ENCODE measurements at places on chromosomes 16 and 17.

GRCh38 chr17:8192070-8192815 is 2.3 kb upstream of the BORCS6 start:
- peak; percentile 95 for DNase-seq

GRCh38 chr16:22300427-22301071 is 3.3 kb downstream of the POLR3E start:
- DNase-seq, result peak; percentile 66

DNA sequence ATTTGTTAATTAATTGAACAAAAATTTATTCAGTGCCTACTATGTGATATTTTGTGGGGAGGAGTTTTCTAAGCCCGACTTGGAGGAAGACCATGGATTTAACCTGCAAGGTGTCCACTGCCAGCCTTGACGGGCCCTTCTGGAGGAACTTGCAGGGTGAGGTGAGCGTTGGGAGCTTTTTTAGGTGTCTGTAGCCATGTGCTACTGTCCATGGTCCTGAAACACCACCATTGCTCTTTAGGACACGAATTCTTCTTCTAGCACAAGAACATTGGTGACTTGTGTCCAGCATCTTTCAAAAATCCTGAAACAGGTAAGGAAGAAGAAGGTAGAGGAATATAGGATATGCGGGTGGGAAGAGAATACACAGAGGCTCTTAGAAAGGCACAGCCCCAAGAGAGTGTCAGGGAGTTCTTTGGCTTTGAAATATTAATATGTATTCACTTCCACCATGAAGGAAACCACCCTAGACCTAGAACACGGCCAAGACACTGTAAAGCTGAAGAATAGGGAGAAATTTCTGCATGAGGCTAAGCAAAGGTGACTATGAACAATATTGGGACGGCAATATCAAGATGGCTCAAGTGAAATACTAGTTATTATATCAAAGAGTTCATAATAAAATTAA is 27.9 kb upstream of the OR4D1 start:
- DNase-seq, result no peak

DNA sequence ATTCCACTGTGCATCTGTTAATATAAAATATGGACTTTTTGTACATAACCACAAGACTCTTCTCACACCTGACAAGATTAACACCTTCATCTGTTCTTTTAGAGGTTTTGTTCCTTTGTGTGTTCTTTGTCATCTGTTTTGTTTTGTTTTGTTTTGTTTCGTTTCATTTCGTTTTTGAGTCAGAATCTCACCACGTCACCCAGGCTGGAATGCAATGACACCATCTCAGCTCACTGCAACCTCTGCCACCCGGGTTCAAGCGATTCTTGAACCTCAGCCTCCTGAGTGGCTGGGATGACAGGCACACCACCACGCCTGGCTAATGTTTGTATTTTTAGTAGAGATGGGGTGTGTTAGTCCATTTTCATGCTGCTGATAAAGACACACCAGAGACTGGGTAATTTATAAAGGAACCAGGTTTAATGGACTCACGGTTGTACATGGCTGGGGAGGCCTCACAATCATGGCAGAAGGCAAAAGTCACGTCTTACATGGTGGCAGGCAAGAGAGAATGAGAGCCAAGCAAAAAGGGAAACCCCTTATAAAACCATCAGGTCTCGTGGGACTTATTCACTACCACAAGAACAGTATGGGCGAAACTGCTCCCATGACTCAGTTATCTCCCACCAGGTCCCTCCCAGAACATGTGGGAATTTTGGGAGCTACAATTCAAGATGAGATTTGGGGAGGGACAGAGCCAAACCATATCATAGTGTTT is 22.3 kb downstream of the C16orf90 start:
- no peak for DNase-seq

DNA sequence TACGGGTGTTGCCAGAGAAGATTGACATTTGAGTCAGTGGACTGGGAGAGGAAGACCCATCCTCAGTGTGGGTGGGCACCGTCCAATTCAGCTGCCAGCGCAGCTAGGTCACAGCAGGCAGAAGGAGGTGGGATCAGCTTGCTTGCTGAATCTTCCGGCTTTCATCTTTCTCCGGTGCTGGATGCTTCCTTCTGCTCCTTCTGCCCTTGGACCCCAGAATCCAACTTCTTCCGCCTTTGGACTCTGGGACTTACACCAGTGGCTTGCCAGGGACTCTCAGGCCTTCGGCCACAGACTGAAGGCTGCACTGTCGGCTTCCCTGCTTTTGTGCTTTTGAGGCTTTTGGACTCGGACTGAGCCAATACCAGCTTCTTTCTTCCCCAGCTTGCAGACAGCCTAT is 46.1 kb upstream of the RPL38 start:
- no peak for DNase-seq

DNA sequence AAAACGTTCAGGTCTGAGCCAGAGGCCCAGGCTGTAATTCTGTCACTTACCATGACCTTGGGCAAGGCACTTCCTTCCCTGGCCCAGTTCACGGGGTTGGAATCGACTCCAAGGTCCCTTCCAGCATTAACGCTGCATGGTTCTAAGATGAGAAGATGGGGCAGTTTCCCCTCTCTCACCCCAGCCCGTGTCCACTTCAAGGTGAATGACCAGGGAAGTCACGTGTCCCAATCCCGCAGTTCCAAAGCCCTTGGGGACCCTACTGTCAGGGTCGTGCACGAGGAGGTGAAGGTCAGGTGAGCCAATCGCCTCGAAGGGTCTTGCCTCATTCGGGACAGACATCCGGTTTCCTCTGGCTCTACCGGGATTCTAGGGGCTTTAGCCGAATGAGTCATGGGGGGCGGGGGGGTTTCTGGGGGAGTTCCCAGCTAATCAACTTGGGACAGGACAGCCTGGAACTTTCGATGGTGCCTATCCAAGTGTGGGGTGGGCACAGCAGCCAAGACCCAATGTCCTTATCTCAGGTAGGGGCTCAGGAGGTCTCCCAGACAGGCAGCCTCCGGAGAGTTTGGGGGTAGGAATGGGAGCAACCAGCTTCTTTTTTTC is 762 bp upstream of the CSF3 start:
- no peak for DNase-seq

DNA sequence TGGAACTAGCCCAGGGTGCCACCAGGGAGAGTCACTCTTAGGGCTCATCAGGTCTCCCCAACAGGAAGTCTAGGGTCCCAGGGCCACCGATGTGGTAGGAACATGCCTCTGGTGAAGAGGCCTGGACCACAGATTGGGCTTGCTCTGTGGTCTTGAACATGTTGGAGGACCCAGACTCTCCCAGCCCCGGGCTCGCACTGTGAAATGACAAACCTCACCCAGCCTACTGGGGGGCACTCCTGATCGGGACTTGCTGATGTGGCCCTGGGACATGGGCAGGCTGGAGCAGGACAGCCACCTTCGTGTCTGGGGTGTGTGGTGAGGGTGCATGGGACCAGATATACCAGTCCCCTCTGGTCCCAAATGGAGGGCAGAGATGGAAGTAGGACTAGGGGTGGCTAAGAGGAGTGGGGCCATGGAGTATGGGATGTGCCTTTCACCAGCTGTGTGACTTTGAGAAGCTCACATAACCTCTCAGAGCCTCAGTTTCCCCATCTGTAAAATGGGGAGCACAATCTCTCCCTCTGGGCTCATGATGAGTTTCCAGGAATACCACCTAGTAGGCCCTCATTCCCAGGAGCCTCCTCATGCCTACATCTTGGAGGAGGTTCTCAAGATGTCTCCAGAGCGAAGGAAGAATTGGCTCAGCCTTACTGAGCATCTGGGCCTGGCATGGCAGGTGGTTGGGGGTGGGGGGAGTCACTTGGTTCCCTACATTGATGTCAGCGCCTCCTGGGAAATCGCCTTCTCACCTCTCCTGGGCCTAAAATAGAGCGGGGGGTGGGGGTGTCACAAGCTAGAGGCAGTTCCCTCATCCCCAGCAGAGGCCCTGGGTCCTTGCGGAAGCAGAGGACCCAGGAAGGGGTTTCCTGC is 1.5 kb upstream of the ADAM11 start:
- no peak for DNase-seq

DNA sequence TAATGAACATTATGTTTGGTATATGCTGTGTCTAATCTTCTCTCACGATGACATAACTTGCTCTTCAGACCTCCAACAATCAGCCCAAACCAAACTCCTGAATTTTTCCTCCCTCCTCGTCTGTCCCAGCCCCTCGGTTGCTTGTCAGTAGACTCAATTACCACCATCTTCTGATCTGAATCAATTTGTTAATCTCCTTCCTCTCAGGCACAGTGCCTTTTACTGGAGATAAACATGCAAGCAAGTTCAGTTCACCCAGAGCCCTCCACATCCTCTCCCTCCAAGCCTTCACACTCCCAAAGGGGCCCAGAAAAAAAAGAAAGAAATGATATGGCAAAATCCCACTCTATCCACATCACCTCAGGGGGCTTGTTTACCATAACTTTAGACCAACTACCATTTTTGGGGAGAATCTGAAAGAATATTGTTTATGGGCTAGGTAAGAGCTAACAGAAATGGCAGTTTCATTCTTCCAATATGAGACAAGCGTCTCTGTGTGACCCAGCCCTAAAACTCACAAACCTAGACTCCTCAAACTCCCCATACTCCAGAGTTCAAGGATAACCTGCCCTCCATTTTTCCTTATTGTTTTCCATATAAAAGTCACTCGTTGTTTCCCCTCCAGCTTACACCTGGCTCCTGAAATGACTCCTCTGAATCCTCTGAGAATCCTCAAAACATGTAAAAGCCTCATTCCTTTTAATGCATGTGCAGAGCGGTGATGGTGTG is 1.5 kb downstream of the TEX2 start:
- no peak for DNase-seq

- no peak for DNase-seq
These were observed 47.2 kb upstream of the SLC47A1 start for GRCh38 chr17:19486351-19487023.

DNA sequence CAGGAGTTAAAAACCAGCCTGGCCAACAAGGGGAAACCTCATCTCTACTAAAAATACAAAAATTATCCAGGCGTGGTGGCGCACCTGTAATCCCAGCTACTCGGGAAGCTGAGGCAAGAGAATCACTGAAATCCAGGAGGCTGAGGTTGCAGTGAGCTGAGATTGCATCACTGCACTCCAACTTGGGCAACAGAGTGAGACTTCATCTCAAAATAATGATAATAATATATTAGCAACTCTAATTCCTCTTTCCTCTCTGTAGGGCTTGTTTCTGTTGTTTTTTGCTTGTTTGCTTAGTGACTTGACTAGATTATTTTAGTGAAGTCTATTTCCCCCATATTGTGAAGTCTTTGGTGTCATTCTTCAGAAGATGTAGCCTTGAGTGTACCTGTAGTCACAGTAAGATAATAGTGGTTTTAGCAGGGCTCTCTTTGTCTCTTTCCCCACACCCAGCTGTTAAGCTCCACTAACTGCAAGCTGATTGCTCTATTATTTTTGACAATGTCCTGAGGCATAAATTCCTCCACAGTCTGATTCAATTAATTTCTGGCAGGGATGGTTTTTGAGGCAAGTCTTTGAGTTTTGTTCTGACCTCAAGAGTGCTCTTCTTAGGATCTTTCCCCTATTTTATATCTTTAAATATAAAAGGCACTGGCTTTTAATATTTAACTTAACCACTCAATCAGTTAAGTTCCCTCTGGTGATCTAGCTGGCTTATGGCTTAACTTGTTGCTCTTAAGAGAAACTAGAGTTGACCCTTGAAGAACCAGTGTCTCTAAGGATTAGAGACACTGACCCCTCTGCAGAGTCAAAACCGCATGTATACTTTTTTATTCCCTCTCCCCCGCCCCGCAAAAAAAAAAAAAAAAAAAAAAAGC is 18.6 kb upstream of the TNFSF12 start:
- DNase-seq, result no peak

DNA sequence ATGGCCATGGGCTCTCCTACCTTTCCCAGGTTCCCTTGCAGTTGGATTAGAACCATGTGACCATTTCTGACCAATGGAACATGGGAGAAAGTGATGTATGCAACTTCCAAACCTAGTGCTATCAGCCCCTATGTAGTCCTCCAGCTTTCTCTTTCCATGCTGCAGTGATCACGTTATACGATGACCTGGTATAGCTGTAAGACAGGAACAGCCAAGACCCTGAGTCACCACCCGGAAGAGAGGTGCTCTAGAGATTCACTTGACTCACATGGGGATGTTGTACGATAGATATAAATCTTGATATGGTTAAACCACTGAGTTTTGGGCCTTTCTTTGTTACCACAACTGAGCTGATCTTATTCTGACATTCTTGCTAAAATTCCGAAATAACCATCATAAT is 65.1 kb downstream of the NOG start:
- DNase-seq, result no peak

DNA sequence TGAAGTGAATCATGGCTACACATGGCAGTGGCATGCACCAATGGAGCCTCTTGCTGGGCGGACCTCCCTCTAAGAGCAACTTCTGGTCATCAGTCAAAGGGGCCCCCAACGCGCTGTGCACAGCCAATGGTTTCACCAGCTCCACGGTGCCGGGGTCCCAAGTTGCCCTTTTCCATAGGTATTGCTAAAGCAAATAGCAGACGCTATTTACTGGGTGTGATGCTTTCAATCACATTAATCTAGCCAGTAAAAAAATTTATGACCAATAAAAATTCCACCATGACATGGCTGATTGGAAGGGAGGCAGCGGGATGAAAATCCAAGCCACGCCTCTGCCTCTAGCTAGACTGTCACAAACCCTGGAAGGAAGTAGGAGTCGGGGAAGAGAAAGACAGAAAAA is 680.3 kb upstream of the SOX9 start:
- no peak for DNase-seq

DNA sequence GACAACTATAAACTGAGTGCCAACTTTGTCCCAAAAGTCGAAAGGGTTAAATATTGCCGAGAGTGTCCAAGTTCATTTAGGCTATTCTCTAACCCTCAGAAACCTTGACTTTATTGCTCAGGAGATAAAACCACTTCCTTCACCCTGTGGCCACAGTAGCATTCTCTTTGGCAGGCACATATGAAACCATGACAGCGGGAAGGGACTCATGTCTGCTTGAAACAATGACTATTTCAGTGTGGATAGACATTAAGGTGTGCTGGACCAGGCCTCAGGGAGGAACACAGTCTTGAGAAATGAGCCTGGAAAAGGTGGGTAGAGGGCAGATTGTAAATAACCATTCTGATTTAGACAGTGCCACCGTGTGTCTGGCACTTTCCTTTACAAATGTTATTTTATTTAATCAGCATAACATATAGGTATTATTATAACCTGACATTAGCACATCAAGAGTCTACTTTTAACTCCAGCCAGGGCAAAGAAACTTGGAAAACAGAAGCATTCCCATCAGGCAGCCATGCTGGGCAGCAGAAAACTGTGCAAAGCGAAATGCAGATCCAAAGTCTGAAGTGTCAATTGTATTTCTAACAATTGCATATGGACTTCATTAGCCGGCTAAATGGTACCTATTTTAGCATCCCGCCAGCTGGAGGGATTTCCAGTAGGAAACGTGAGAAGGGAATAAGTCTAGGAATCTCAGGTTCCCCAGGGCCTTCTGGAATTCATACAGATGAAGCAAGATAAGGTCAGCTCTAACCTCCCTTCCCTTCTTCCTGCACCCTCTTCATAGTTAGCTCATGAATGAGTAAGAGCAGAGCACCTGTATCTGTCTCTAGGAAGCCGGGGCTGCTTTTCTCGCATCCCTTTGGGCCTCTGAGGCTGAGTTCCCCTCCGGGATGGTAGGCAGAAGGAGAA is 212.8 kb upstream of the ELAC2 start:
- no peak for DNase-seq
